ENCODE measurements at places on chromosomes 6 and 20. TPM values are rescaled to one million over a fixed set of nuclear protein-coding genes. Genes with fewer than 3 reads are reported as not detected.

Gene TPD52L1
- 2.9 TPM for total RNA-seq

Gene RIMS1
- total RNA-seq, result 14.0 TPM

Gene ETV7
- 0.27 TPM for total RNA-seq

Gene GJA1
- 435 TPM for total RNA-seq

Gene SLC32A1
- not detected for total RNA-seq

Gene OR2B6
- total RNA-seq, result not detected

Gene DAAM2
- 0.38 TPM for total RNA-seq

Gene SOX4
- total RNA-seq, result 72.5 TPM

Gene MRPL18
- total RNA-seq, result 64.9 TPM

Gene MOXD1
- total RNA-seq, result not detected

Gene RAE1
- 27.7 TPM for total RNA-seq

Gene PGC
- not detected for total RNA-seq

Gene HCRTR2
- not detected for total RNA-seq

Gene ELOVL2
- not detected for total RNA-seq

Gene EFCAB8
- total RNA-seq, result 0.27 TPM

Gene ARG1
- total RNA-seq, result not detected

Gene TCF21
- total RNA-seq, result not detected

Gene MAS1
- total RNA-seq, result not detected

Gene SIRPD
- total RNA-seq, result 0.09 TPM

Gene C2
- total RNA-seq, result 0.19 TPM

Gene TRAM2
- 113 TPM for total RNA-seq

Gene JAG1
- total RNA-seq, result 171 TPM

All from endothelial cell of coronary artery (primary cell).